ENCODE measurements at places on chromosomes 5 and 9.

DNA sequence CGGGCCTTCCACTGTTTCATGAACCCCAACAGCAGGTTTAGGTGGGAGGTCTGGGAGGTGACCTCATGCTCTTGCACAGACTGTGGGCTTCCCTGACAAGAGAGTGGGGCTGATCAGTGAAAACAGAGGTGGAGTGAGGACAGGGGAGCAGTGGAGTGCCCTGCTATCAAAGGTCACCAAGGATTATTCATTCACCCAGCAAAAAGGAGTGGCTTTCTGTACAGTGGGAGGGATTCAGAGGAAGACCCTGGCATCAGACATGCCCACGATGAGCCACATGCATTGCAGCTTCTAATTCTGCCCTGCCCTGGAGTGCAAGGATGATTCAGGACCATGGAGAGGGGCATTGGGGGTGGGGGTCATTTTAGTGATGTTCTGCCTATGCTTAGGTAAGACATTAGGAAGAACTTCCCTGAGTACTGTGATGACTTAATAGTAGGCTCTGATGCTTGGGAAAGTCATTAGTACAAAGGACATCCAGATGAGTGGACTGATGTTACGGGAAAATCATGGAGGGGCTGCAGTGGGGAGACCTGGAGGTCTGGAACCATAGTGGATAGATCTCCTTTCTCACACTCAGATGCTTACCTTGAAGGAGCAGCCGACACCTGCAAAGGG is 12.8 kb downstream of the TRAF1 start:
- no peak for DNase-seq

- no peak for DNase-seq
These were observed 88.3 kb downstream of the SLC38A9 start for GRCh38 chr5:55623789-55624188.

DNA sequence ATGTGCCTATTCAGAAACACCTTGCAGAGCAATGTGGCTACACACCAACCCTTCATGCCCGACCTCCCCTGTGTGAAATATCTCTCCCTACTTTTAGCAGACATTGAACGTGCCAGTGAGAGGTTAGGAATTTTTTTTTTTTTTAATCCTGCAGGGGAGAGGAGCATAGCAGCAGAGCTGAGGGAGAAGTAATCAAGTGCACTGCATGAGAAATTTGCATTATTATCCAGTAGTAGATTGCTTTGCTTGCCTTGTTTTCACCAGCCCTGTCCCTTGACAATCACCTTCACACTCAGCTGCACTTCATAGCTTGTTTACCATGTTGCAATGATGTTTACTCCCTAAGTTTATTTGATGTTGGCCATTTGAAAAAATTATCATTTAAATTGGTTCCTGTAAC is 489.6 kb upstream of the ZNF608 start:
- DNase-seq: no peak

- DNase-seq: peak; percentile 67
These were observed 90.6 kb downstream of the RALGPS1 start for GRCh38 chr9:127004946-127005769.

DNA sequence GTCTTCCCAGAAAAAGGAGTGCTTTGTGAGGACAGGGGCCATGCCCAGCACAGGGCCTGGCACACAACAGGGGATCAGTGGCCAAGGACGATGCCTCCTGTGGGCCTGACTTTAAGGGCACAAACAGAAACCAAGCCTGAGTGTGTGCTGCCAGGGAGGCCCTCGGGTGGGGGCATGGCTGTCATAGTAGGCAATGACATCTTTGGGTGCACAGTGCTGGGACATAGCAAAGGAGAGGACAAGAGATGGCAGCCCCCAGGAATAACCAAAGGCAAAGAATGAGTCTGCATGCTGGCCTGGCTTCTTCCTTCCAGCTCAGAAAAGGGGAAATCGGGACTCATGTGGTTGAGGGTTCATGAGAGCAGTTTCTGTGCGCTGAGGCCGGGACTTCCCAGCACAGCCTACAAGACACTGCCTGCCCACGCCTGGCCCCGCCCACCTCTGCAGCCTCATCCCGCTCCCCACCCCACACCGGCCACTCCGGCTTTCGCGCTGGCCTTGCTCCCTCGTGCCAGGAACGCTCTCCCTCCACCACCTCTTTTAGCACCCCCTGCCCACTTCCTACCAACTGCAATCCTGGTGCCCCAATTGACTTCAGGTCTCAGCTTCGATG is 13.8 kb upstream of the LHX2 start:
- no peak for DNase-seq

DNA sequence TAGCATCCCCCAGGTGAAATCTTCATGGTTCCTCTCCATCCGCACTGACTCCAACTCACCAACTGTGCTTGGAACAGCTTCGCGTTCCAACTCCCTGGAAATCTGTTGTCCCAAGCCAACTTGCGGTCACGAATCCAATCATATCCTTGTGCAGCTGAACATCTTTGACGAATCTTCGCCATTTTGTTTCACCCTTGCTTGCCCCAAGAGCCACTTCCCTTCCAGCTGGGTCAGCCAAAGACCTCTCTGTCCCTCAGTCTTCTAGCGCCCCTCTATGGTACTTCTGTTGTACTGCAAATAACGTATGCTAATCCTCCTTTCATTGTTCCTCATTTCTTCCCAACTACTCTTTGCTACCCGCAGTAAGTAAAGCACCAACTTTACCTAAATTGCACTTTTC is 61.0 kb upstream of the TARS1 start:
- no peak for DNase-seq

DNA sequence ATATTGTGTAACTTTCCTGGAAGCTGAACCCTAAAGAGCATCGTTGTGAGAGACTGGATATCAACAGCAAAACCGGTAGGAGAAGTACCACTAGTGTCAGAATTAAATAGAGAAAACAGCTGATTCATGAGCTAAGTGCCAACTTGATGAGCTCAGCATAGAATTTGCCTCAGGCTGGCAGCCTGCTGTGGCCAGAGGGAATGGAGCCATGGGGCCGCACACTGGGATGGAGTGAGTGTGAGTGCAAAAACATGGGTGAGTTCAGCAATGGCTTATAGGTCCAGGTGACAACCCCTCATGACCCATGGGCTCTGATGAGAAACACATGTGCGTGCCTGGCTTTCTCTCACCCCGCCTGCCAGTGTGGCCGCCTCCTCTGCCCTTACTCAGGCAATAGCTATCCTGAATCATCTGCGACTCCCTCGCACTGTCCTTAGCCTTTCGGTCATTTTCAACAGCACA is 25.4 kb downstream of the ADAMTS16 start:
- DNase-seq: no peak

- DNase-seq: no peak
These were observed 10.2 kb downstream of the MAMDC2 start for GRCh38 chr9:70053864-70054263.
